ENCODE measurements at places on chromosomes 13 and 19. TPM values are rescaled to one million over a fixed set of nuclear protein-coding genes. Genes with fewer than 3 reads are reported as not detected.

Gene CLEC17A
- 1.3 TPM for total RNA-seq

Gene VSTM2B
- total RNA-seq = 0.18 TPM

Gene FBN3
- 27.3 TPM for total RNA-seq

Gene CEACAM3
- 2.6 TPM for total RNA-seq

Gene ZNF730
- total RNA-seq = 9.1 TPM

Gene CABP5
- total RNA-seq = not detected

Gene ZSCAN4
- total RNA-seq = not detected

All from metanephros (tissue), 2 donors.